ENCODE measurements at places on chromosomes 11 and 22.

DNA sequence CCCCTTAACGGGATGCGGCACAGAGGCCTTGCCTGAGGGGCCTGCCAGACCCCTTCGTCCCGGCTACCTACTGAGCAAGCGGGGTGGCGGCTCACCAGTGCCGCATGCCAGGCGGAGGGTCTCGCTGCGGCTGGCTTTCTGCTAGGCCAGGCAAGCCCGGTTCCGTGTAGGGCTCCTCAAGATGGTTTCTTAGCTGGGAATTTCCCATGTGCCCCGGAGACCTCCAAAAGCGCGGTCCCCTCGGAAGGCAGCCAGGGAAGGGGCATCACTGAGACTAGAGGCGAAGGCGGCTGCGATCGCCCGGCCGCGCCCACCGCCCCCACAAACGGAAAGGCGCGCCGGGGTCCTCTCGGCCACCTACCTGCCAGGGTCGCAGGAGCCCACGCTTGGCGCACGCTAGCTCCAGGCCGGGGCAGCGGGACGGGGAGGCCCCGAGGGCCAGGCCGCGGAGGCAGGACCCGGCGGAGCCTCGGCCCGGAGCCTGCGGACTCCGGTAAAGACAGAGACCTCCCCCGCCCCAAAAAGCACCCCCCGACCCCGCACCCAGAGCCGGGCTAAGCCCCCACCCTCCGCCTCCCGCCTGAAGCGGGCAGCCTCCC lies 23.8 kb downstream of the MICAL3 start:
- DNase-seq: peak; percentile 34

- DNase-seq: no peak
Observed at GRCh38 chr22:21599053-21599893, 30.5 kb downstream of the YDJC start.

GRCh38 chr22:50398831-50399648 lies 55.9 kb downstream of the PPP6R2 start:
- no peak for DNase-seq

GRCh38 chr11:114109206-114110090 lies 49.9 kb downstream of the ZBTB16 start:
- no peak for DNase-seq

DNA sequence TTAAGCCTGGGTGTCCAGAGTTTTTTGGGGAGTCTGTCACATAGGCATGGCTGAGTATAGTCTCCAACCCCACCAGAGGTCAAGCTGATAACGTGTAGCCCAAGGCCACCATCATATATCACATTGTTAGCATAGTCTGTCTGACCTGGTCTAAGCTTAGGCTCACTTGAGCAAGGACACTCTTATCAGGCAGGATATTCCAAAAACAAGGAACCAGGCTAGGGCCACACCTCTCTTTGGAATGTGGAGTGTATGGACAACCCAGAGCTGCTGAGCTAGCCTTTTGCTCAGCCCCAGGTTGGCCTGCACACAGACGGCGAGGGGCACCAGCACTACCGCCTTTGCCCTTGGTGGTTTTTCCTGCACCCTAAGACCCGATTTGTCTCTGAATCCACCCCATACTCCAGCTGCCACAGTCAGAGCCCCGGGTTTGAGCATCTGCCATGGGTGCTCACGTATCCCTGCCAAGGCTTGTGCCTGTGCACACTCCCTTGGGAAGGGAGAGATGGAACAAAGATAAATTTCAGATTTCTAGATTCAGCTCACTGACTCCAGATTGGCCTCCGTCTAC lies 7.2 kb downstream of the SNAP29 start:
- DNase-seq: no peak

DNA sequence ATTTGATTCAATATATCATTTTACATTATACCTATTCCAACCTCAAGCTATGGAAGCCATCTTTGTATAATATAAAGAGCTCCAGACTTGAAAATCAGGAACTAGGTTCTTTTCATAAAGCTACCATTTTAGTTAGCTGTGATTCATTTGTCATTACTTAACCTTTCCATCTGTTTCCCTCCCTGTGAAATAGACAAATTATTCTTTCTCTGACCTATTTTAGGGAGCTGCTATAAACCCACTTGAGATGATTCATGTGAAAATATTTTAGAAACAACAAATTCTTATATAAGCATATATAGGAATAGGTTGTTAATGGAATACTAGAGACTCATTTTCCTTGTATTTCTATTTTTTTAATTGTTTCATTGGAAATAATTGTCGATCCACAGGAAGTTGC lies 1012.1 kb downstream of the OPCML start:
- DNase-seq: no peak

DNA sequence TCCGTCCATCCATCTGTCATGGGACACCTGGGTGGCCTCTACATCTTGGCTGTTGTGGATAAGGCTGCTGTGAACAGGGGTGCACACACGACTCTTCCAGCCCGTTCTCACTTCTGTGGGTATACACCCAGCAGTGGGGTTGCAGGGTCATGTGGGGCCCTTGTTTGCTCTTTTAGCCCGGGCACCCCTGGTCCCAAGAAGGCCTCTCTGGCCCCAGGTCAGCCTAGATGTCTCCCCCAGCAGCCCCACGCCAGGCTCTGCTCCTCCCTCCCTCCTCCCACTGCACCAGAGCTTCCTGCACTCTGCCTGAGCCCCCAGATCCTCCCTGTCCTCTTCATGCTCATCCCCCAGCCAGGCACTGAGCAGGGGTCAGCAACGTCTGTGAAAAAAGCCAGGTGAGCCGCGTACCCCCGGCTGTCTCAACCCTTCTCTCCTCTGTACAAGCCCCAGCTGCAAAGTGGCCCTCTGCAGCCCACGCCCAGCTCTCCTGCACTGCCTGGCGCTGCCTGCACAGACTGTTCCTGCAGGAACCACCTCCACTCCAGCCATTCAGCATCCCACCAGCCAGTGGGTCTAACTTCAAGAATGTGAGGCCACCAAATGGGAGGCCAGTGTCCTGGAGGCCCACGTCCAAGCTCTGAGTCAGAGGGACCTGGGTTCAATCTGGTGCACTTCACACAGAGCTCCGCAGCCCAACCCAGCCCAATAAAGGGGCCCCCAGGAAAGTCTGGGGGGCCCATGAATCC lies 1508.9 kb downstream of the BRD1 start:
- no peak for DNase-seq

DNA sequence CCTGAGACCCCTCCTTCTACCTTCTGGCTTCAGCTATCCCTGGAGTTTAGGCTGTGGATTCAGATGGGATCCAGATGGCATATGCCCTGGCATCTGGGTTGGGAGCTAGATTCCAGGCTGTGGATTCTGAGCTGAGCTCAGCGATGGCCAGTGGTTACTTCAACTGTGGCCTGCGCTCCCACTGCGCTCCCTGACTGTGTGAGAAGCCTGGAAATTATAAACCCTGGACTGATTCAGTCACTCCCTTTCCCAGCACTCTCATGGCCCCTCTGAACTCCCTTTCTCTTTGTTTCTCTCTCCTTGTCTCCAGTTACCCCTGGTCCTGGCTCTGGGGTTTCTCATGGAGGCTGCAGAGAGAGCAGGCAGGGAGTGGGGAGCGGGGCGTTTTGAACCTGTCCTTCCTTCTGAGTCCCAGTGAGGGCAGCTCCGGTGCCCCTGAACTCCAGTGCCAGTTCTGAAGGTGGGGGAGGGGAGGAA lies 4.8 kb downstream of the ARHGEF17 start:
- no peak for DNase-seq

GRCh38 chr11:96036863-96037262 lies 113.0 kb upstream of the MTMR2 start:
- DNase-seq: no peak

DNA sequence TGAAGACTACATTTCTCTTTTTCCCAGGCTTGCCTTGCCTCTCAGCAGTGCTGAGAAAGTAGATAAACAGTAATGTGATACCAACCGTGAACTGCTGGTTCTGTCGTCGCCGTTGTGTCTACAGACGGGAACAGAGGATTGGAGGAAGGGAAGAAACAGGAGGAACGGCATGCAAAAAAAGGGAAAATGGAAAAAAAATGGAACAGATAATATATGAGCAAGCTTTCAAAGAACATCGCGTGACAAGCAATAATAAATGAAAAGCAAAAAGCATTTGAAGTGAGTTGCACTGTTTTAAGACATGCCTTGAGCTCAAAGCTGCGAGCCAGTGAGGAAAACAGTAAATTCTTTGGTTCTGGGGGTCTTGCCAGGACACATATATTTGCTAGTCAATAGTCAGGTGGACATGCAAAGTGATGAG lies 305.9 kb downstream of the CADM1 start:
- no peak for DNase-seq

DNA sequence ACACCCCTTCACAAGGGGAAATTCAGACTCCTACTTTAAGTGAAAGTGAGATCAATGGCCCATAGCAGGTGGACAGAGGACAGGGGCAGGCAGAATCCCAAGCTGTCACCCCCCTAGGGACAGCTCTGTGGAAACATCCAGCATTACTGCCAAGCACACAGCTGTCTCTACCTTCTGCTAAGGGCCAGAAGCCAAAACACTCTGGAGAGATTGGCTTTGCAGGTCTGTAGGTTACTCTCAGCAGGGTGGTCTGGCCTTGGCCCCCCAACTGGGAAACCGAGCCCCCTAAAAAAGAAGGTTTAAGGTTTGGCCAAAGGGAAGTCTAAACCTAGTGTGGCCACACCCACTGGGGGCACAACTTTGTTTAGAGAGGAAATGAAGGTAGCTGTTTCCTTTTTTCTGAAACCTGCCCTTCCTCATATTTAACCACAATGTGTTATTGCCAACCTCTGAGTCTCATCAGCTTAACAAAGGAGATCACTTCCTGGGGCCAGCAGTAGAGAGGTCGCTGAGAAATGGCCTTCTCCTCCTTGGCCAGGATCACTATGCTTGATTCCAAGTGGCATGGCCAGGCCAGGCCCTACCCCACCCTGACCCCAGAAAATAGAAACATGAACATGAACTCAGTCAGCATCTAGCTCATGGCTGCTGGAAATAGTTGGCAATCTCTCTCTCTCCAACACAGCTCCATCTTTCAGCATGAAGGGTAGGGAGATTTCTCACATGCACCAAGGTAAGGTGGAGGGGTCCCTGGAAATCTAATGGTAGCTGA lies 25.9 kb upstream of the SCARF2 start:
- DNase-seq: no peak

- DNase-seq: no peak
Observed at GRCh38 chr11:68658097-68658496, 26.2 kb upstream of the GAL start.

DNA sequence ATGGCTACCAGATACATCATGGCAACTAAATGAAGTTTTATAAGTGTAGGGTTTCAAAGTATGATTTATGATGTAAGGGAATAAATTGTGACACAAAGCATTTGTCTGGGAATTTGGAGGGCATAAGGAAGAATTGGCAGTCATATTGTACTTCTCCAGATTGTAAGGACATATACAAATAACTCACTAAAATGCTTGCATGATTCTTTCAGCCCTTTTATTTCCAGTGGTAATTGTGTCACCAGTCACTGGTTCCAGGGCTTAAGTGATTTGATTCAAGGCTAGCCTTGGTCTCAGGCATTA lies 299.4 kb upstream of the ANO5 start:
- DNase-seq: no peak

DNA sequence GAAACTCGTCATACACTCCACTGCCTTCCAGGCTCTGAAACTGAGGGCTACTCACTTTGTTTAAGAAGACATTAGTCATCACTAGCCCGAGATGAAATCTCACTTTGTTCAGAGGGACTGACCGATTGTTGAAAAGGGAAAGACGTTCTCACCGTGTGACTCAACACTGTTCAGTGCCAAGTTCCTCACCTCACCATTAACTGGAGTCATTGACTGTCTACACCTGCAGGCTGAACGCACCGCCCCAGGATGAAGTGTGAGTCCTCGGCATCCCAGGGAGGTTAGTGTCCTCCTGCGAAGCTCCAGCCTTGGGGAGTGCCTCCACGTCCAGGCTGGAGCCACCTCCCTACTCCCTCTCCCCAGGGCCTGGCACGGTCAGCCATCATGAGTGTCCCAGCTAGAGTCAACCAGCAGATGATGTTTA lies 30.4 kb downstream of the FADD start:
- DNase-seq: no peak

DNA sequence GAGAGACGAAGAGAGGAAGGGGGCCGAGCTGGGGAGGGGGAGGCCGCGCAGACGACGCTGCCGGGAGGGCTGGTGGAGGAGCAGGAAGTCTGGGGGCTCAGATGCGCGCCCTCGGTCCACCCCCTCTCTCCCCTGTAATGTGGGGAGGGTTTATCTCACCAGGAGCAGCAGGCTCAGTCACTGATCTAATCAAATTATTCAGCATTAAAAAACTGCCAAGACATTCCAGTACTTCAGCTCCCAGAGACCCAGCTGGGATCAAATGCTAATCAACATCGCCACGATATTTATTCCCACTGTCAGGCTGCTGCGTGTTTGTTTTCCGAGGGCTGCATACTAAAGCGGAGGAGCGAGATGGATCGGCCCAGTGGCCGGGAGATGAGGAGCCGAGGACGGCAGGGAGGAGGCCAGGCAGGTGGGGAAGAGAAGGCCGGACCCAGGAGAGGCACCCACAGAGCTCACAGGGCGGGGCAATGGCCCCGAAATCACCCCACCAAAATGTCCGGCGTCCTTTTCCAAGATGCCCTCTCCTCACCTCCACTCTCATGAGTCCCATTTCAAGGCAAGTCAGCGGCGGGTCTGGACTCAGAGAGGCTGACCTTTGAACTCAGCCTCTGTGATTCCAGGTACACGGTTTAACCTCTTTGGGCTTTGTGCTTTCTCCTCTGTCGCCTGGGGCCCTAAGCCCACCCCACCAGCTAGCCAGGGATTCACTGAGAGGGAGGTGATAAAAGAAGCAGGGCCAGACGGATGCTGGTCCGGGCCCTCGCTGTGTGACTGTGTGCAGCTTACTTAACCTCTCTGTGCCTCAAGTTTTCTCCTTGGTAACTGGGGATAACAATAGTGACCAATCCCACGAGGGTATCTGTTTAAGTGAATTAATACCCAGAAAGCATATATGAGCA lies 502.1 kb downstream of the MN1 start:
- no peak for DNase-seq

- DNase-seq: no peak
Observed at GRCh38 chr22:16915701-16916100, 90.5 kb upstream of the XKR3 start.

DNA sequence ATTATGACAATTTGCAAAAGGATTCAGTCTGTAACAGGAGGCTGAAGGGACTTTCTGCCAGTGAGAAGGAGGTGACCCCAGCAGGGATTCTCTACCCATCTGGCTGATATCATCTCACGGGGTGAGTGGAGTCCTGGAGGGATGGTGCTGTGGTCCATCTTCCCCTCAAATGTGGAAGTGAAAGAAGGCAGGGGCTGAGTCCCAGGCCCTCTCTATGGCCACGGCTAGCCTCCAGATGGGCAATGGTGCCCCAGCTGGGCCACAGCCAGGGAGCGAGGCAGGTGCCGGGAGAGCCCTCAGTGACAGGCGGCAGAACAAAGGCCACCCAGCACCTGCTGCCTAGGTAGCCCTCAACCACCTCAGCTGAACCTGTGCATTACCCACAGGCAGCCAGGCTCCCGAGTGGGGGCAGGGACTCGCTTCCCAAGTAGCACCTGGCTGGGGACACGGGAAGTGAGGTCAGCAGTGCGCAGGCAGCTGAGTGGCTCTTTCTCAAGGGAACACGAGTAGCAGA lies 6.7 kb downstream of the NECTIN1 start:
- DNase-seq: no peak

Data from activated naive CD4-positive, alpha-beta T cell treated with anti-CD3 and anti-CD28 coated beads, Interleukin-2, amount 50 U/mL, for 16 hours (primary cell).